Hematopoietic multipotent progenitor cell treated with erythropoietin and hydrocortisone succinate and interleukin-3 and kit ligand, for 17 days (in vitro differentiated cells): ENCODE measurements at places on chromosomes 1 and 21.

GRCh38 chr1:152143150-152143887, 15.7 kb downstream of the RPTN start:
- no peak for DNase-seq

GRCh38 chr1:116531917-116532316, 38.9 kb downstream of the CD58 start:
- DNase-seq = no peak

- no peak for DNase-seq
These were observed 3.2 kb upstream of the PRXL2B start for GRCh38 chr1:2583331-2583791.

GRCh38 chr1:966135-966703, at the start of gene PLEKHN1:
Gene PLEKHN1, plus strand, starts transcription at chr1:966482. Its CDS starts 50 bp downstream, at chr1:966532.
- DNase-seq = no peak

DNA sequence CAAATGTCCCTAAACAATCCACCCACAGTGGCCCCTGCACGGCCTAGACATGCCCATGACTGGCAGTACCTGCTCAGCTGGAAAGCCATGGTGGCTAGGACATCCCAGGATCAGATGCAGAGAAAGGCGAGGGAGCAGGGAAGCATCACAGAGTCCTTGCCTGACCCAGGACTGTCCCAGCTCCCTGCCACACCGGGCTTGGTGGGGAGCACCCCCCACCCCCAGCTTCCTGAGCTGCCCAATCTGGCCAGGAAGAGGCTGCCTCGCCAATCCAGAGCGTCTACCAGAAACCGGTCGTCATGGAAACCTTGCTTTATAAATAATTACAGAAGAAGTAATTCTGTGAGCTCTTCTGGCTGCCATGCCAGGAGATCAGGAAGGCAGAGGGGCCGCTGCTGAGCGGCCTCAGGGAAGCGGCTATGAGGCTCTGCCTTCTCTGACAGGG, 34.8 kb downstream of the ACOT7 start:
- no peak for DNase-seq

- no peak for DNase-seq
These were observed 37.1 kb upstream of the EXO1 start for GRCh38 chr1:241810769-241811405.

DNA sequence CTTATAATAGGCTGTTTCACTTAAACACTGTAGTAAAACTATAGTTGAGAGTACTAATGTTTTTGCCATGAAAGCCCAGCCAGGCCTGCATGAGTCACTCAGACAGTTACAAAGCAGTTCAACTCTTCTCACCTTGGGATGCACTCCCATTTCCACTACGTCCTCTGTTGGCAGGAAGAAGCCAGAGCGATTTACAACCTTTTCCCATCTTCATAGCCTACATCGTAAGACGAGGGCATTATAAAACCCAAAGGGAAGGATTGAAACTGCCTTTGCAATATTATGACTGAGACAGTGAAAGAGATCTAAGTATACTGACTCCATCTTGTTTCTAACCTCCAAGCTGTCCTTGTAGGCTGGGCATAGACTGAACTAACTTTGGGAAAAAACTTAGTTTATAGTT, 71.8 kb upstream of the CSF1 start:
- no peak for DNase-seq

DNA sequence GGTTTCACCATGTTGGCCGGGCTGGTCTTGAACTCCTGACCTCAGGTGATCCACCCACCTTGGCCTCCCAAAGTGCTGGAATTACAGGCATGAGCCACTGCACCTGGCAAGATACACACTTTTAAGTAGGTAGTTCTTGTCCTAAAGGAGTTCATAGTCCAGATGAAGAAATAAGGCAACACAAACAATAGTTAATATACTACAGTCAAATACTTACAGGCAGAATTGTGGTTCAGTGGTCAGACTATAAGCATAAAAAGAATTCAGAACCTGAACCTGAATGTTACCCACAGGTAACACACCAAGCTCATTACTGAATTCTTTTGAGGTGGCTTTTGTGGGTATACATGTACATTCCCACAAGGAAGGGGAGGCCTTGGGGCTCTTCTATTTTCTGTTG, 1.8 kb downstream of the SDHB start:
- no peak for DNase-seq

DNA sequence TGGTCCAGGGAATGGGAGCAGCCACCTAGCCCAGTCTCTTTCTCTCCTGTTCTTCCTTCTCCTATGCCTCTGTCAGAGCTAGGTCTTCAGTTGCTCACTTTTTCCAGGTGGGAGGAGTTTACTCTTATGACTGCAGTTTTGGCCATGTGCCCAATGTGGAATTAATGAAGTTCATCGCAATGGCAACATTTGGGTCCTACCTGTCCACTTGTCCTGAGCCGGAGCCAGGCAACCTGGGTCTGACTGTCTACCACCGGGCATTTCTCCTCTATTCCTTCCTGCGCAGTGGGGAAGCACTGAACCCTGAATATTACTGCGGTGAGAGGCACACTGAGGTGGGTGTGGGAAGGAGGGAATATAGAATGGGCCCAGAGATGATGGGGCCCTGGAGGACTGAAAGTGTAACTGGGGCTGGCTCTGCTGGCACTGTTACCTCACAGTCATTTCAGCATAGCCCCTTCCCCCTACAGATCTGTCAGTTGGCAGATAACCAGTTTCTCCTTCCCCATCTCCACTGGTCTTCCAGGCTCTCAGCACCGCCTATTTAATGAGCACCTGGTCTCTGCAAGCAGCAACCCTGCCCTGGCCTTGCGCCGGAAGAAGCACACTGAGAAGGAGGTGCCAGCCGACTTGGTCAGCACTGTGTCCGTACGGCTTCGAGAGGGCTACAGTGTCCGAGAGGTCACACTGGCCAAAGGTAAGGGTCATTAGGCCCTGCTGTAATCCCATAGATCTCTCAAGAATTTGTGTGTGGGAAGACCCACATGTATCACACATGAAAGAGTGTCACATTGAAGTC, 30.1 kb downstream of the SZT2 start:
- DNase-seq = no peak

GRCh38 chr1:76095802-76096201, 21.3 kb downstream of the ST6GALNAC3 start:
- no peak for DNase-seq

GRCh38 chr1:117685936-117686806, 80.3 kb downstream of the TENT5C start:
- DNase-seq = no peak

DNA sequence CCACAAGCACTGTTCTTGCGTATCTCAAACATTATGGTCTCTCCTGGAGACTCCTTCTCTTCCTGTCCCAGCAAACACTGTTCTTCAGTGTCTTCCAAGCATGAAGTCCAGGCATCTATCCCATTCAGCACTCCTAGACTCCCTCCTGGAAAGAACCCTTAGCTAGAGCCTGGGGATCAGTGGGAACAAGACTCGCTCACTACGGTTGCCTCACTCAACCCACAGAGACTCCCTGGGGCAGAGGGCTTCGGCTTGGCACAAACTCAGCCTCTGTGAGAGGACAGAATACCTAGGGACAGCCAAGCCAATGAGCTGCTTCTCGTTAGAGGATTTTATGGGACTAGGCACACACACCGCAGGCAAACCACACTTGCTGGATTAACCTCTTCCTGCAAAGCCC, 86.5 kb upstream of the IPO9 start:
- no peak for DNase-seq

DNA sequence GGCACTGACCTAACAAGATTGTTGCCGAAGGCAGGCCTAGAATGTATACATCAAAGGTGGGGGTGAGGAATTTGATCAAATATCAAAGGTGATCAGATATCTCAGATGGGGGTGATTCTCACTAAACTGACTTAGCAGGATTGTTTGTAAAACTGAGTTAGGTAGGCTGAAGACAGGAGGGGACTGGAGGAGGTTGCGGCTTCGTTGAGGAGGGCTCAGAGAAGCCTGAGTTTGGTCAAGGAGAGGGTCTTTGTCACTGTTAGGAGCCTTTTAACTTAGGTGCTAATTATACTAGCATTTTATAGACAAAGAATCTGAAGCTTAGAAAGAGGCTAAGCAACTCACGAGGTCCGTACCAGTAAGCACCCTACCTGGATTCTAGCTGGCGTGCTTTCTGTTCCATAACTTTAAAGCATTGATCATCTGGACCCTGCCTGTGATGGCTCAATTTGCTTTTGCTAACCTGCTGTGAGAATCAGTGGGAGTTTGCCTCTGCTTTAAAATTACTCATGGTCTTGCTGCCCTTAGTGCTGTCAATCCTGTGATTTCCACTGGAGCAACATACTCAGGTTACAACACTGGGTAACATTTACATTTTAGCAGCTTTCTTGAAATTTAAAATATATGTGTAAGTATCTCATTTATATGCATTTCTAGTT, 49.8 kb downstream of the ITSN1 start:
- DNase-seq = no peak

GRCh38 chr1:96370757-96371156, 350.8 kb upstream of the PTBP2 start:
- DNase-seq = no peak

- no peak for DNase-seq
These were observed 137.4 kb downstream of the SYT2 start for GRCh38 chr1:202572867-202573266.

DNA sequence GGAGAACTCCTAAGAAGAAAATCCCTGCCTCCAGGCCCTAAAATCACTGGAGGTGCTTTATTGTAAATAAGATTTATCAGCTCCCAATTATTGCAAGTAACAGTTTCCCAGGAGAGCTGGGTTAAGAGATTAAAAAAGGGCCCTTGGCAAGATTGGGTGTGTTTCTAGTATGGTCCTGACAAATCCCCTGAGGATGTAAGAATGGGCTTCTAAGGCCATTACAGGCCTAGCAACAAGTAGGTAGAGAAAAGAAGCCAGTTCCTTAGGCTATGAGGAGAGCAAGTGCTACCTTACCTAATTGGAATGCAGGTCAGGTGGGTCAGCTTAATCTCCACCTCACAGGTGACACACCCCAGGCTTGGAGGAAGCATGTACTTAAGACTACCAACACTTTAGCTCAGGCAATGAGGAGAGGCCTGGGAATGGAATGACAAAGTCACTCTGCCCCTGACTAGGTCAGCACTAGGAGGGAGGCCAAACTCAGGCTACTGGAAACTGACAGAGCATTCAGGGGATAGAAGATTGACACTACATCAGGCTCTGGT, 6.8 kb upstream of the OTUD7B start:
- no peak for DNase-seq

GRCh38 chr1:219119839-219120238, 53.8 kb upstream of the LYPLAL1 start:
- no peak for DNase-seq

DNA sequence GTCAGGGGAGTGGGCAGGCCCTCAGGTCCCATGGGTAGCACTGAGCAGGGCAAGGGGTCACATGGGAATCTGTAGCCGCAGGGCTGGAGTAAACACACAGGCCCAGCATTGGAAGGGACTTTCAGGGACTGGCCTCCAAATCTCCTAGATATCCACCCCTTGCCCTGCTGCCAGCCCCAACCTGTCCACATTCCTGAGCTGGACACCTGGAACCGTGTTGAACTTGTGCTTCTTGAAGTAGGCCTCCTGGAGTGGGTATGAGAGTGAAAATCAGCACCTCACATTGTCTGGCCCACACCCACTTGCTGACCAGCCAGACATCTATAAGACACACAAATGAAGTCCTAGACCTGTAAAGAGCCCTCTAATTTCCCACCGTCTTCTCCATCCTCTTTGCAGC, 7.7 kb downstream of the POMGNT1 start:
- DNase-seq = no peak

DNA sequence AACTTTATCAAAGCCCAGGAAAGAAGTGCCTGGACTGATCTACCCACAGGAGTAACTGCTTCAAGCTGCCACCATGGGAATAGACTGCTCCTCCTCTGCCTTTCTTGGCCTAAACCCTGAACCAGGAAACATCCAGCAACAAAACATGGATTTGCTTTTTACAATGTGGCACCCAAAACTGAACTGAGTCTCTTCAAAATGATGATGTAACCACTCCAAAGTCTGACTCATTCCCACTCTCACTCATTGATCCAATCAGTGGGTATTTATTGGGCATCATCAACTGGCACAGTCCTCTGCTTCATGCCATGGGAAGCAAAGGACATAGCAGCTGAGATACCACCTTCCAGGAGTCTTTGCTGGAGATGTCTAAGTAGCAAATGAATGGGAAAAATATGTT, 23.5 kb downstream of the CYP4A22 start:
- DNase-seq = no peak

DNA sequence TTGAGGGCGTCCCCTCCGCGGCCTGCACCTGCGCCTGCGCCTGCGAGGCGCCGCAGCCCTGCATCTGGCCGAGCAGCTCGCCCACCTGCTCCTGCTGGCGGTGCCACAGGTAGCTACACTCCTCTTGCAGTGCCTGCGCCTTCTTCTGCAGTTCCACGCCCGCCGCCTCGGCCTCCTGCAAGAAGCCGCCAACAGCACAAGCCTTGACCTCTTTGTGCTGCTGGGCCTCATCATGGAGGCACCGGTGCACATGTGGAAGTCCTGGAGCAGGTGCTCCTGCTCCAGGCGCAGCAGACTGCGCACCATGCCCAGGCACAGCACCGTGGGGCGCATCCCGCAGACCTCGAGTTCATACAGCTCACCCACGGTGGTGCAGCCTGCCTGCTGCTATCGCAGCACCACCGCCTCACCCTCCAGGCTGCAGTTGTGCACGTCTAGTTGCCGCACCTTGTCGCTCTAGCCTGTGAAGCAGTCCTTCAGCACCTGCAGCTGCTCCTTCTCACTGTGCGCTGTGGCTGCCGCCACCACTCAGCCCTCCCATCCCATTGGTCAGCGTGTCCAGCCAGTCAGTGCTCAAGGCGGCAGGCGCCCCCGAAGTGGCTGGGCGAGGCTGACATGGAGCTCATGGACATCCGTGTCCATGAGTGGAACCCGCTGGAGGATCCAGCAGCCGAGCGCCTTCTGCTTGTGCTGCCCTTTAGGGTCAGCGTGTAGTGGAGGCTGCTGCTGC, 12.2 kb upstream of the CD2 start:
- no peak for DNase-seq

- no peak for DNase-seq
These were observed 111.2 kb upstream of the JUN start for GRCh38 chr1:58895082-58895481.

DNA sequence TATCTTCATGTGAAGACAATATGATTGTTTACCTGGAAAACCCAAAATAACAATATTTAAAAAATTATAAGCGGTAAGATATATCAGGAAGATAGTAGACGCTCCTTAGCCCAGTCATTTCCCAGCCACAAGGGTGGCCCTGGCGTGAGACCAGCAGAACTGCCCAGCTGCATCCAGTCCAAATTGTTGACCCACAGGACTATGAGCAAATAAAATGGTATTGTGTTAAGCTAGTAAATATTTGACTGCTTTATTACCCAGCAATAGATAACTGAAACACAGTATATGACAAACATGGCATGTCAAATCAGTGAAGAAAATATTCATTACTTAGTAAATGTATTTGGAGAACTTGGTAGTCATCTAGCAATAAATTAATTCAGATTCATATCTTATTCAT, 294.3 kb upstream of the SPAG17 start:
- no peak for DNase-seq

- DNase-seq = no peak
These were observed 11.4 kb downstream of the MROH7 start for GRCh38 chr1:54653036-54653435.
